ENCODE measurements at places on chromosomes 16 and 17.

- DNase-seq: no peak
Measured at GRCh38 chr17:58289869-58290268, 9.1 kb upstream of the MPO start.

- DNase-seq: no peak
Measured at GRCh38 chr16:50072730-50073129, 7.0 kb downstream of the HEATR3 start.

GRCh38 chr16:49701789-49702494, 154.0 kb downstream of the ZNF423 start:
- DNase-seq: no peak

DNA sequence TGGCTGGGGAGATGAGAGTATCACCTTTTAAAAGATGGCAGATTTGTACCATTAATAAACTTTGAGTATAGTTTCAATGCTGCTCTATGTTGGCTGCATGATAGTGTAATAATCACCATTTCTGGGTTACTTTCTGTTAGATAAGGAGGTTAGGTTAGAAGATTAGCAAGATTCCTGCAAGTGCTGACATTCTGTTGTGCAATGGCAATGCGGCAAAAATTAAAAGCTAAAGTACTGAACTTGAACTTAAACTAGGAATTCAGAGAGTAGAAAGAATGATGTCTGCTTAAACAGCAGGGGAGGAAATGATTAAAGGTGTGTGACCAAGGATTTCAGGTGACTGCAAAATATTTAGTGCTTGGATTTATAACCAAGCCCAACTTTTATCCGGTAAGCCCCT, 399.8 kb upstream of the MON1B start:
- no peak for DNase-seq

- DNase-seq: no peak
Measured at GRCh38 chr17:34584805-34585416, 5.5 kb downstream of the TMEM132E start.

DNA sequence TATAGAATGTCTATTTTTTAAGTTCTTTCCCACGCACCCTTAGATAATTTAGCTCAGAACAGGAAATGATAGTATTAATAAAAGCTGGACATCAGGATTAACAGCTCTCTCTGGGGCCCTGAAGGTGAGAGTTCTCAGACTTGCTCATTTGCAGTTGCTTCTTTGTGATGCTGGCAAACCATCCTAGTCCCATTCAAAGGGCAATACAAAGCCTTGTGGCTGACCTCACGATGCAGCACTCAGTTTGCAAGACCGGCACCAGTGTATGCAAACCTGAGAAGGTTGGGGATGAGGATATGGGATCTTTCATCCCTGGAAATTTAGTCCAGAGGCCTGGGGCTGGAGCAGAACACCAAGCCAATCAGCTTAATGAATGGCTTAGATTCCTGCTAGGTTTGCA, 29.3 kb downstream of the STH start:
- DNase-seq: no peak

- DNase-seq: no peak
Measured at GRCh38 chr17:74527081-74527480, 4.2 kb downstream of the CD300LB start.

DNA sequence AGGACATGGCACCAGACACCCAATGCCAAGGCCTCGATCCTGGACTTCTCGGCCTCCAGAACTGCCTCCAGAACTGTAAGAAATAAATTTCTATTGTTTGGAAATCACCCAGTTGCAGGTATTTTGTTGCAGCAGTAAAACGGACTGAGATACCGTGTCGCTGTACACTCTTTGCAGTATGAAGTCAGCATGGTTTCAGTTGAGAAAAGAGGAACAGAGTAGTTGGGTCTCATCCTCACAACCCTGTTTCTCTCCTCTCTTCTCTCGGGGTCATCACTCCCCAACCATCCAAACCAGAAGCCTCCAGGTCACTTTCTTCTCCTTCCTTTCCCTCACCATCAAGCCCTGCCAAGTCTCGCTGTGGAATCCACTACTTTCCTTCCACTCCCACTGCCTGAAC, 77.8 kb downstream of the ADCY9 start:
- no peak for DNase-seq

- no peak for DNase-seq
Measured at GRCh38 chr16:56388209-56388608, 37.1 kb downstream of the AMFR start.

GRCh38 chr17:27921077-27921476, 27.9 kb upstream of the LYRM9 start:
- DNase-seq: no peak

DNA sequence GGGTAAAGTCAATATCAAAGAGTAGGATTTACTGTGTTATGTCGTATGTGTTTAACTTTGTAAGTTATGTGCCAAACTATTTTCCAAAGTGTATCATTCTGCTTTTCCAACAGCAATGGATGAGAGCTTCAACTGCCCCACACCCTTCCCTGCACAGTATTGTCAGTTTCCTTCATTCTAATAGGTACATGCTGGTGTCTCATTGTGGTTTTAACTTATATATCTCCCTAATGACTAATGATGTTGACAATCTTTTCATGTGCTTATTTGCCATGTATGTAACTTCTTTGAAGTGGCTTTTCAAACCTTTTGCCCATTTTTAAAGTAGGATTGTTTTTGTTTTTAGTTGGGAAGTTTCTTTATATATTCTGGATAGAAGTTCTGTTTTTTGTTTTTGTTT, 3.8 kb downstream of the DDX19B start:
- DNase-seq: no peak

DNA sequence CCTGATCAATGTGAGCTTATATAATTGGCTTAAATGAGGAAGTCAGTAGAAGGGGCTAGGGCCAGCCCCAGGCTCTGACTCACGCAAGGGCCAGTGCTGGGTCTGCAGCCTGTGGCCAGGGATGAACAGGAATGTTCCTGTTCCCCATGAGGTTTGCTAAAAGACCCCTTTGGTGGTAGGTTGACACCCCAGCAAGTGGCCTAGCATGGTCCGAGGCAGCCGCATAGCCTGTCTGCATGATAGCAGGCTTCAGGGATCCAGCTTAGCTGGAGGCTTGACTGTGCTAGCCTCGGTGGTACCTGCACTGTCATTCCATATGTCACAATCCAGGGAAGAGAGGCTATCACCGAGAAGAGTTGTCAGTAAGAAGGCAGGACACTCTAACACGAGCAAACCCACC, 23.5 kb downstream of the TRIM25 start:
- DNase-seq: no peak

DNA sequence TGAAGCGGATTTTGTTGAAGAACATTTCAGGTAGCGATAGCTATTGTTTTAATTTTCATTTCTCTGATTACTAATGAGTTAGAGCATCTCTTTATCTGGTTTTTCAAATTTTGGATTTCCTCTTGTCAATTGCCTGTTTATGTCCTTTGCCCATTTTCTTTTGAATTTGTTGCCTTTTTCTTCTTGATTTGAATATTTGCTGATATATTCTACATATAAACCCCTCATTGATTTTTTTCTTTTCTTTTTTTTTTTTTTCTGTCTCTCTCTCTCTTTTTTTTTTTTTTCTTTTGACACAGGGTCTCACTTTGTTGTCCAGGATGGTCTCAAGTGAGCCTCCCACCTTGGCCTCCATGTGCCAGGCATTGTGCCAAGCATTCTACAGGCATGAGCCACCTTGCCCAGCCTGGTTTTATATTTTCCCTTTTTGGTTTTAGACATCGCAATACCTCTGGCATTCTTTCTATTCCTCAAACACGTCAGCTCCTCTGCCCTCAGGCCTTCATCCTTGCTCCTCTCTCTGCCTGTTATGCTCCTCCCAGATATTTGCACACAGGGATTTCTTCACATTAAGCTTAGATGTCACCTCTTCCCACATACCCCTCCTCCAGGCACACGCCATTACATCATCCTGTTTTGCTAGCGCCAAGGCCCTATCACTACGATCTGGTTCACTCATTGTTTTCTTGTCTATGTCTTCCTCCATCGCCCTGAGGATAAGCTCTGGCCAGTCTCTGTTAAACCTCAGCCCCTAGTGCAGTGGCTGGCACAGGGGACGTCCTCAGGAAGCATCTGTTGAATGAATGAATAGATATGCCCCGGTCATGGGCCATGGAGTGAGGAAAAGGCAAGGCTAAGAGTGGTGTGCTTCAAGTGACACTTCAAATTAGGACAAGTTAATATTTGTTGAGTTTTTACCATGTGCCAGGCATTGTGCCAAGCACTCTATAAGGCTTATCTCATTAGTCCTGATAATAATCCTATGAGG, 8.6 kb downstream of the SARM1 start:
- DNase-seq: no peak

- peak; percentile 5 for DNase-seq
Measured at GRCh38 chr17:43608313-43608712, 53.4 kb downstream of the MEOX1 start.

- DNase-seq: no peak
Measured at GRCh38 chr17:39461926-39462569, 762 bp downstream of the CDK12 start.

DNA sequence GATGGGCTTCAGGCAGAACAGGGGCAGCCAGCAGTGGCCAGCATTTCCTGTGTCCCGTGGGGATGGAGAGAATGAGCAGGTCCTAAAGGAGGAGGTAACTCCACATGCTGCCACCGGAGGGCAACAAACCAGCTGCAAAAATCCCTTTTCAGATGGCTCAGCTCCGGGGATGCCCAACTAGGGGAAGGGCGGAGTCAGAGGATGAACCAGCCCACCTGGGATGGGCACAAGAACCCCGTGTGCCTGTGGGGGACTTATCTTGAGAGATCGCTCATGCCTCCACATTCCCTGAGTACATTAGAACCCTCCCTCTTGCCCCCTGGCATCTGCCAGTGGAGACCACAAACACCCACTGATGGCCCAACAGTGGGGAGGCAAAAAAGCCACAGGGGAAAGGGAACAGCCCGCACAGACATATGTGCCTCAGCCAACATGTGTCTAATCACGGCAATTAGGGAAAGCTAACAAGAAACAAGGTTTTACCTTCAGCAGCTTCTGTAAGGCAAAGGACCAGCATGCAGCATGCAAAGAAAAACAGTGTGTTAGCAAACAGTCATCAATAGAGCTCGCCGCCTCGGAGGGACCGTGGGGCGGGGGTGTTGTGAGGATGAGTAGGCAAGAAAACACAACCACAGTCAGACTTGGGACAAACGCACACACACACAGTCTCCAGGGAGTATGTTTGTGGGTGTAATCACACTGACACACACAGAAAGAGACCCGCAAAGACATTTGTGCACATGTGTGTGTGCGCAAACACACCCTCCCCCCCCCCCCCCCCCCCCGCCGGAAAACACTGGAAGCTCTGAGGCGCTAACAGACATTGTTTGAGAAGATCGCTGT, 64.0 kb downstream of the MYO18A start:
- peak; percentile 42 for DNase-seq

- no peak for DNase-seq
Measured at GRCh38 chr16:55947366-55947765, 72.2 kb upstream of the CES5A start.

All from stimulated activated CD4-positive, alpha-beta T cell treated with anti-CD3 and anti-CD28 coated beads, Interleukin-12 subunit alpha, Interleukin-12 subunit beta, amount 100 ng/mL, for 24 hours (primary cell).